ENCODE measurements at places on chromosomes 12 and 14.
A peak's percentile ranks its signal among the peaks of the same experiment; 100 is the strongest.

DNA sequence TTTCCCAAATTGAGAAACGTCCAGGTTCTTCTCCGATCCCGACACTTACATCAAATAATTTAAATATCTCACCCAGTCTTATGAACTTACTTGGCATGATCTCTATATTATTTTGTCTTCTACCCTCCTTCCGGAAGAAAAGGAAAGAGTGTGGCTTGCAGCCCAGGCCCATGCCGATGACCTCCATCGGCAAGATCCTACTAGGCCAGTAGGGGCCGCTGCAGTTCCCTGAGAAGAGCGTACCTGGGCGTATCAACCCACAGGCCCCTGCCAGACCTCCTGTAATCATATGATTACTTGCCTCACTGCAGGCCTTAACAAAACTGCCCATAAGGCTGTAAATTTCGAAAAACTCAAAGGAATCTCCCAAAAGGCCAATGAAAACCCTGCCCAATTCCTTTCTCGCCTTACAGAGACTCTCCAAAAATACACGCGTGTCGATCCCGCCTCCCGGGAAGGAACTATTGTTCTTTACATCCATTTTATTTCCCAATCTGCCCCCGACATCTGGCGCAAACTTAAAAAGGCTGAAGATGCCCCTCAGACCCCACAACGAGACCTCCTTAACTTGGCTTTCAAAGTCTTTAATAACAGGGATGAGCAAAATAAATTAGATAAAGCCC, 69.6 kb downstream of the MOK start:
- peak; percentile 74 for DNase-seq

GRCh38 chr14:75380656-75381055, 47.2 kb upstream of the JDP2 start:
- DNase-seq, result no peak

DNA sequence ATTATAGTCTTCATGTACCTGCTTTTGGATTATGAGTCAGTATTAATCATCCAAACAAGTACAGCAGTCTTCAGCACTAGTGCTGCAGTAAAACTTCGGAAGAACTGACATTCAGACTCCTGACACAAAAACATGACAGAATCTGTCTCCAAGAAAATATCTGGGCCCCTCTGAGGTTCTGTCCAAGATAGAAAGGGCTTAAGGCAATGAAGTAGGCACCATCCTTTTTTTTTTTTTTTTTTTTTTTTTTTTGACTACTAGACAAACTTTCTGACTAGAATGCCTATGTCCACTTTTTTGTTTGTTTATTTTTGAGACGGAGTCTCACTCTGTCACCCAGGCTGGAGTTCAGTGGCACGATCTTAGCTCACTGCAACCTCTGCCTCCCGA, 112.5 kb downstream of the MED13L start:
- DNase-seq, result no peak

GRCh38 chr12:15712823-15713660, 76.1 kb downstream of the EPS8 start:
- no peak for DNase-seq

- DNase-seq, result no peak
Observed at GRCh38 chr12:88865537-88865936, 285.3 kb upstream of the KITLG start.

GRCh38 chr12:57807285-57807684, 11.2 kb downstream of the AVIL start:
- DNase-seq, result no peak

GRCh38 chr12:80157645-80158044, 58.3 kb downstream of the OTOGL start:
- DNase-seq, result no peak

DNA sequence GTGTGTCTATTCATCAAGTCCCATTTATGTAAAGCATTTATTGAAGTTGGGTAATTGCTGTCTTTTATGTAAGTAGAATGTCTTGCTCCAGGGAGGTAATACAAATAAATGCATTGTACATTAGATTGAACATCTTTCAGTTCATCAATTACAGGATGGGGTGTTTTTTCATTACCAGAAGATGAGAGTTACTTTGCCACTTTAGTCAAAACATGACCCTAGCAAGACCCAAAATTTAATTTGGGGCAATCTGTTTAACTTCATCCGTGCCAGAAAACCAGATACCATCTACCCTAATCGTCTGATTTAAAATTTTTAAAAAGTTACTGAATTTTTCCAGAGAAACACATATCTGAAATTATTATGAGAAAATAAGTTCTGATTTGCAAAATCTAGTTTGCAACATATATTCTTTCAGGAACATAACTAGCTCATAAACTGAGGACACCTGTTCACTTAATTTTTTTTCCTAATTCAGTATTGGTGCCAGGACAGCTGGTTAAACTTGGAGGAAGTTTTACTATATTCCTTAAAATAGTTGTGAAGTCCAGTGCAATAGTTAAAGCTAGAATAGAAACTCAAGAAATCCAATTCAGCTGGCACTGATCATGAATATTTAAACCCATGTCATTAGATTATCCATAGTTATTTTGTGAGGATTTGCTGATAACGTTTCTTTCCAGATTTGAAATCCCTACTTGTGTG, 114.5 kb downstream of the SRGAP1 start:
- no peak for DNase-seq

DNA sequence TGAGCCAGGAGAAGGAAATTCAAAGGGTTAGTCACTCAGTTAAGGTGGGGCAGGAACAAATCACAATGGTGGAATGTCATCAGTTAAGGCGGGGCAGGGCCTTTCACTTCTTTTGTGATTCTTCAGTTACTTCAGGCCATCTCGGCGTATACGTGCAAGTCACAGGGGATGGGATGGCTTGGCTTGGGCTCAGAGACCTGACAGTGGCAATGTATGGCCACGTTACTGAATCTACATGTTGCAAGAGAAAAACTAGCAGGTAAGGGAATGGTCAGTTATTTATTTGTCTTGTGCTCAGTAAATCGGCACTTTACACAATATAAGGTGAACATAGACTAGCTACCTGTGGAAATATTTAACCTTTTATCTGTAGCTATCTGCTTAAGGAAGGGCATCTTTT, 11.9 kb downstream of the SLCO1B3 start:
- DNase-seq, result no peak

DNA sequence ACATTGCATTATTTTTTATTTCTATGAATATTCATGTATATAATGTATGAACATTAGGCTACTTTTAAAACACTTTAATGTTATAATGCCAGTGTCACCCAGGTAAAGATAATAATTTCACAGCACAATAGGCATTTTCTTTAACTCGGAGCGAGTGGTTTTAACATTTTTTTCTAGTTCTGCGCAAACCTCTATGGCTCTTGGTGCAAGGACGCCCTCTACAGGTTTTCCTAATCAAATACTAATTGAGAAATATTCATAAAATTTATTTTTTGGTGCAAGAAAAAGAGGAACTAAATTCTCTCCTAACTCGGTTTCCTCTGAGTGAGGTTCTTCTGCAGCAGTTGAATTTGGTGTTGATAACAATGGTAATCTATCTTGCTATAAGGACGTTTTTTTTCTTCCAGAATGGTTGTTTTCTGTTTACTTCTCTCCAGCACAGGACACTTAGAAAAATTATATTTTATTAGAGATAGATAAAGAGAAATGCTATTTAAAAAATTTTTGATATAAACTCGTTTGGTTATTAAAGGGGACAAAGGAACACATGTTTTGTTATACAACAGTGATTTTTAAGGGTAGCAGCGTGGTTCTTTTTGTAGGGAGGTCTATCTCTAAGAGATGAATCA, 2.4 kb upstream of the WIF1 start:
- DNase-seq, result no peak

GRCh38 chr12:105106621-105107020, 910 bp upstream of the WASHC4 start:
- DNase-seq, result no peak

DNA sequence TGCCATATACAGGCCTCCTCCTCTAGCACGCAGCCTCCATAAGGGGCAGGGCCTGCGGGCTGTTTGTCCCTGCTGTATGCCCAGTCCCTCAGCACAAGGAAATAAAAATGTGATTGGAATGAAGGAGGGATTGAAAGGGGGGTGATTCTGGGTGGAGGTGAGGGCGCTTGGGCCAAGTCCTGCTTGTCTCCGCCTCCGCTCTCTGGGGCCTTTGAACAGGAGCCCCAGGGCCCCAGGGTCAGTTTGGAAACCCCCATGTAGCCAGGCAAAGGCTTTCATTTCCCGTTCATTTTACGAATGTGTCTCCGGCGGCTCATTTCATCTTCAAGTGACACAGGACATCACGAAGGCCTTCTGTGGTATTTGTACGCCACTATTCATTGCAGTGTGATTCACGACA, 4.5 kb upstream of the CACNA2D4 start:
- DNase-seq, result no peak

Data from left forelimb (tissue), 1 donor.